NCI-H748 treated with DMSO at 0.1 percent for 48 hours (cell line): ENCODE measurements at places on chromosomes 13 and 19.

- no peak for DNase-seq
Measured at GRCh38 chr19:15464394-15465385, at the start of gene RASAL3. Gene RASAL3, minus strand, starts transcription at chr19:15464544. Its CDS starts 186 bp downstream, at chr19:15464358.

- DNase-seq, result no peak
Measured at GRCh38 chr13:54758795-54759194, 1730.2 kb downstream of the OLFM4 start.

DNA sequence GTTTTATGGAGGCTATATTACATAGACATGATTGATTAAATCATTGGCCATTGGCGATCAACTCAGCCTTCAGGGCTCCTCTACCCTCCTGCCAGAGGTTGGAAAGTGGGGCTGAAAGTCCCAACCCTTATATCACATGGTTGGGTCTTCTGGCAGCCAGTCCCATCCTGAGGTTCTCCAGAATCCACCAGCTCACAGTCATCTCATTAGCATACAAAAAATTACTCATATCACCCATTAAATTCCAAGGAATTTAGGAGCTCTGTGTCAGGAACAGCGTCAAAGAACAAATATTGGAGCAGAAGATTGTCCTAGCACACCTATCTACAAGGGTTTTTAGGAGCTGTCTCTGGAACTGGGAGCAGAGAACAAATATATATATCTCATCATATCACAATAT, 39.4 kb upstream of the FARP1 start:
- no peak for DNase-seq

GRCh38 chr19:30376826-30377425, 4.7 kb downstream of the ZNF536 start:
- no peak for DNase-seq

DNA sequence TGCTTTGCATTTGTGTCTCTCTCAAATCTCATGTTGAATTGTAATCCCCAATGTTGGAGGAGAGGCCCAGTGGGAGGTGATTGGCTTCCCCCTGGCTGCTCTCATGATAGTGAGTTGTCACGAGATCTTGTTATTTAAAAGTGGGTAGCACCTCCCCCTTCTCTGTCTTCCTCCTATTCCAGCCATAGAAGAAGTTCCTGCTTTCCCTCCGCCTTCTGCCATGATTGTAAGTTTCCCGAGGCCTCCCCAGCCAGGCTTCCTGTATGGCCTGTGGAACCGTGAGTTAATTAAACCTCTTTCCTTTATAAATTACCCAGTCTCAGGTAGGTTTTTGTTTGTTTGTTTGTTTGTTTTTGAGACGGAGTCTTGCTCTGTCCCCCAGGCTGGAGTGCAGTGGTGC, 3.8 kb downstream of the LILRA4 start:
- no peak for DNase-seq

- DNase-seq, result no peak
Measured at GRCh38 chr13:99288089-99288488, 19.1 kb downstream of the GPR183 start.

GRCh38 chr13:70849222-70849621, 741.0 kb upstream of the KLHL1 start:
- no peak for DNase-seq

- DNase-seq, result no peak
Measured at GRCh38 chr13:95253033-95253432, 48.2 kb downstream of the ABCC4 start.

DNA sequence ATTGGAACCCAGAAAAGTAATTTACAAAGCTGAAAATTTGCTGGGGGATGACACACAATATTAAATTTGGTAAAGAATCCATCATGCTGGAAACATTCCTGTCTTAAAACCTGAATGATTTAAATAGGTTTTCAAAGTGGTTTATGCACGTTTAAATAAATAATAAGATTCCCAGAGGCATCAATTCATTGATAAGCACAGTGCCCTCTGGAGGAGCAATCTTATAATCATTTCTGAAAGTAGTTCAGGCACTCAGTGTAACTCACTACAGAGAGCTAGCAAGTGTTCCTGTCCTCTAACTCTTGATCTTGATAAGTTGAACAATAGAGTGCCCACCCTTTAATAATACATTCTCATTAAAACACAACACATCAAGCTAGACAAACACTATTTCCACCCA, 43.5 kb upstream of the SHISA2 start:
- no peak for DNase-seq

DNA sequence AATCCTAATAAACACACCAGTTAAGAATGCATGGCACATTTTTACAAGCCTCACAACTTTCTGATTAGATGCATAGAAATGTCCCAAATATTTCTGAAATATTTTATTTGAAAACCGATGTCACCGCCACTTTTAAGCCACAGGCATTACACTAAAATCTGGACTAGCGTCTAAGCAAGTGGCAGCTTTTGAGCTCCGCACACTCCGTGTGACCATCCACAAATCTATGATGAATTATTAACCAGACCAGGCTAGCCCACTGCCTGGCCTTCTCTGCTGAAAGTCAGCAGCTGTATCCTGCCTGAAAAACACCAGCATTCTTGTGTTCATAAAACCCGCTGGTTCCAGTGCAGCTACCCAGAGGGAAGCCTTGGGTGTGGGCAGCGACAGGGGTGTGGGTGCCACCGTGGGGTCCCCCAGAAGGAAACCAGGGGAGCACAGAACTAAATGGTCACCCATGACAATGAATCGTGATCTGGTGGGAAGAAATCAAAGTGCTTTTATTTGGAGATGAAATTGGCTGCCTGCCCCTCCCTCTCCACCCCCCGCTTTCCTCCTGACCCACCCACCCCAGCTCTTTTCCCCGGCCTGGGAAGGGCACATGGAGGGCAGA, 13.8 kb downstream of the RASA3 start:
- DNase-seq, result no peak

DNA sequence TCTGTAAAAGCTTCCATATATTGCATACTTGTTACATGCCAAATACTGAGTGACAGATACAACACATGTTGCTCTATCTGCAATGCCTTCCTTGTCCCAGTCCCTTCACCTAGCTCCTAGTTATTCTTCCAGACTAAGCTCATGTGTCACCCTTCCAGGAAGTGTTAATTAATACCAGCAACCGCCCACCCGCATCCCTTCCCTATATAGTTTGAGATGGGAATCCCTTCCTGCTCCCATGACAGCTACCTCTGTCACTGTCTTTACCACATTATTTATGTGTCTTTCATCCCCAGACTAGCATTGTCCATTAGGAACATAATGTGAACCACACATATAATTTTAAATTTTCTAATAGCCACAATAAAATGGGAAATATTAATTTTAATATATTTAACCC, 49.5 kb upstream of the FRY start:
- DNase-seq, result peak; percentile 75

DNA sequence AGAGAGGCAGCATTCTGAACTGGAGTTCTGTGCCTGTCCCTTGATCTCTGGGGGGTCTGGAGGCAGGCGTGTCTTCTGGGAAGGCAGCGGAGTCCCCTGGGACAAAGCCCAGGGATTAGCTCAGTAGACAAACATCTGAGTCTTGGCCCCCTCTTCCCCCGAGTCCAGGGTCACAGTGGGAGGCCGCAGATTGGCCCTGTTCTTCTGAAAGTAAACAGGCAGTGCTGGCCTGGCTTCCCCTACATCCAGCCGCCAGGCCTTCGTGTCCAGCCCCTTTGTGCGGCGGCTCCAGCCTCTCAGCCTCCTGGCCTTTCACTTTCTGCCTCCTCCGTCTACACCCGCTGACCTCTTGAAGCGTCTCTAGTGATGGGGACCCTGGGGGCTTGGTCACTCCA, 989 bp downstream of the NFILZ start:
- no peak for DNase-seq

DNA sequence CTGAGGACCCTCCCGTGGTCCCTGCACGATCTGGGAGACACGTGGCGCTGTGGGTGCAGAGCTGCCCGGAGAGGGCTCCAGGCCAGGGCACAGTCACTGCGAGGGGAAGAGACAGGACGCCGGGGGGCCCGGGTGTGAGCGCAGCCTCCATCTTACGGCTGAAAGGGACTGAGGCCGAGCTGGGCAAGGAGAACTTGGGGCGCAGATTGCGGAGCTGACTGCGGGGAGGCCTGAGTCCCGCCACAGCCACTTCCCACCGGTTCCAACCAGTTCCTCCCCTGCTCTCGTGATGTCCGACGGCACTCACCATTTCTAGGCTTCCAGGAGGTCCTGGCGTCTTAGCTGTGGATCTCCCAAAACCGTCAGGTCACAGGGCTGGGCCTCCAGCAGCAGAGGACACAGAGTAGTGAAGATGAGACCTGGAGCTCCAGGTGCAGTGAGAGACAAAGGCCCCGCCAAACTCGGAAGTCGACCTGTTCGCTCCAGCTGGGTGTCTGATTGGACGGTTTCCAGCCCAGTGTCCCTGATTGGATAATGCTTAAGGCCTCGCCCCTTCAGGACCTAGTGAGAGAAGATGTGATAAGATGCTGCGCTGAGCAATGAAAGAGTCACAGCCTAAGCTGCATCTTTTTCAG, 4.8 kb upstream of the ZNF253 start:
- DNase-seq, result no peak

- no peak for DNase-seq
Measured at GRCh38 chr19:53906211-53907192, 2.6 kb upstream of the CACNG7 start.

DNA sequence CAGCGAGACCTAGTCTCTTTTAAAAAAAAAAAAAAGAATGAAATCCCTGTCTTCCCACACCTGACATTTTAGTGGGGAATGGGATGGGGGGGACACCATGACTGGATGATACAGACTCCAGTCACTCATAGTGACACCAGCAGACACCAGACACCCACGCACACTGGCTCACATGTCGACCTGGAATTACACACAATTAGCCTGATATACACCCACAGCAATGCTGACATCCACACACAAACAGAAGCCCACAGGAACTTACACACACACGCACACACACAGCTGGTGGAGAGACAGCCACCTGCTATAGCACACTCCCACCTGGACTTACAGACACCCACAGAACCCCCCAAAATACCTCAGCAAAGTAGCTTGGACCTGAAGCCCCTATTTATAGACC, 8.3 kb upstream of the NANOS3 start:
- DNase-seq, result no peak

GRCh38 chr13:103730407-103730806, 664.2 kb upstream of the SLC10A2 start:
- DNase-seq, result no peak

- no peak for DNase-seq
Measured at GRCh38 chr19:14517446-14517839, 754 bp downstream of the DNAJB1 start.

DNA sequence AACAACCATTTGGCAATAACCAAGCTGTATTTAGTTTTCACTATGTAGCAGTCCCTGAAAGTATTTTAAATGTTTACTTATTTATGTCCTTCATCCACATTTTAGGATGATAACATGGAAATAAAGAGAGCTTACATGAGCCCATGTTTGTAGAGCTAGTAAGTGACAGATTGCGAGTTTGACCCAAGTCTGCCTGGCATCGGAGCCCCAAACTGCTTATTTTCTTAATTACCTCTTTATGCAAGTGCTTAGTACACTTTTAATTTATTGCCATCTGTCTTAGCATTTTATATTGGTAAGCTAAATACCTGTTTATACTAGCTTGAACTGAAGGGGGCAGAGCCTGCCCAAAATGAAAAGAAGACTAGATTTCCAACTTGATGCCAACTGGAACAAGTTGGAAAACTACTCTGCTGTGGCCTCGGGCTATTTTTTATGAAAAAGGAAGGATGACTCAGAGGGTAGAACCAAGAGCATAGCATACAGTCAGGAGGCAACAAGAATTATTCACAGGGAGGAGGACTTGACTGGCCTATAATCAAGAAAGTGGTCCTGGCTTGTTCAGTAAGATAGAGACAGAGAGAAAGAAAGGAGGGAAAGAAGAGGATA, 150.2 kb downstream of the NDFIP2 start:
- no peak for DNase-seq

- DNase-seq, result no peak
Measured at GRCh38 chr13:97274829-97275649, 52.9 kb downstream of the MBNL2 start.

GRCh38 chr13:58547419-58547818, 915.9 kb downstream of the PCDH17 start:
- DNase-seq, result no peak

- no peak for DNase-seq
Measured at GRCh38 chr13:114079601-114080536, 52.6 kb downstream of the RASA3 start.

DNA sequence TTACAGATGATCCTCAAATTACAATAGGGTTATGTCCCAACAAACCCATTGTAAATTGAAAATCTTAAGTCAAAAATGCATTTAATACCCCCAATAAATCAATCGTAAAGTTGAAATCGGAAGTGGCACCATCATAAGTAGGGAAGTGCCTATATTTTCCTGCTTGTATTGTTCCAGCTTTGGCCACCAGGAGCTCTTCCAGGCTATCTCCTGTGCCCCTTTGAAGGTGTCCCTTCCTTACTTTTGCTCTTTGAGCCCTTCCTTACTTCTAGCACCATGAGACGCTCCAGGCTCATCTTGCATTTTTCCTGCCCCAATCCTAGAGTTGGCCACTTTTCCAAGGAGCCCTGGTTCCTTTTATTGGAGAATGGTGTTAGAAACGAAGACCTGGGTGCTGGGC, 163.0 kb upstream of the TSC22D1 start:
- DNase-seq, result no peak

- DNase-seq, result no peak
Measured at GRCh38 chr13:24071016-24071415, 89.5 kb upstream of the SPATA13 start.

DNA sequence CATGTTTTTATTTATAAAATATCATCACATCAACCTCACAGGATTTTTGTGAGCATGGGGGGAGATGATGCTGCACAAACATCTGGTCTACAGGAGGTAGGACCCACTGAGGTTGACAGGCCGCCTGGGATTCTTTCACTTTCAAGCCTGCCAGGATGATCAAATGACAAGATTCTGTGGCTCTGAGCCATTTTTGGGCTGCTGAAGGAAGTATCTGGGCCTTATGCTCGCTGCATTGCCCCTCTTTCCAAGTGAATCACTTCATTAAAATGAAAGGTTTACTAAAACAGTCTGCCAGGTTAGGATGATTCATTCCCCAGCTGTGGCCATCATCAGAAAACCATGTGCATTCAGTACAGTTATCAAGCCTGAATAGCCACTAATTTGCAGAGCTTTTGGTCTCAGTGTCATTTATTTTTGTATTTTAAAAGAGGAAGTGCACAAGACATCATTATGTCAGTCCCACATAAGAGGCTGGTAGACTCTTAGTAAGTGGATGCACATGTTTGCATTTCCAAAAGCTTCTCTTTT, 34.4 kb downstream of the STARD13 start:
- no peak for DNase-seq
